ENCODE measurements at places on chromosomes 2 and 18. TPM values are rescaled to one million over a fixed set of nuclear protein-coding genes. Genes with fewer than 3 reads are reported as not detected.

The NETO1 gene
- total RNA-seq, result 0.83 TPM

The EVX2 gene
- not detected for total RNA-seq

The MDH1B gene
- 1.3 TPM for total RNA-seq

The DGUOK gene
- 23.7 TPM for total RNA-seq

The PID1 gene
- total RNA-seq, result 4.3 TPM

The OSR1 gene
- 1.4 TPM for total RNA-seq

The CIB4 gene
- not detected for total RNA-seq

The UGT1A1 gene
- not detected for total RNA-seq

The CSRNP3 gene
- total RNA-seq, result 2.9 TPM

The CYS1 gene
- 3.8 TPM for total RNA-seq

The MRPL19 gene
- 46.9 TPM for total RNA-seq

The SERPINB3 gene
- not detected for total RNA-seq

The RGPD4 gene
- total RNA-seq, result 0.19 TPM

The ORC2 gene
- 24.9 TPM for total RNA-seq

The UPP2 gene
- not detected for total RNA-seq

The IL18R1 gene
- total RNA-seq, result 1.3 TPM

The GEN1 gene
- total RNA-seq, result 2.7 TPM

The POTEJ gene
- not detected for total RNA-seq

The KCNE4 gene
- 1.7 TPM for total RNA-seq

The IL1A gene
- not detected for total RNA-seq

The ZNF521 gene
- 15.4 TPM for total RNA-seq

The UGT1A5 gene
- total RNA-seq, result not detected

The TRIB2 gene
- 49.9 TPM for total RNA-seq

The GPBAR1 gene
- total RNA-seq, result 1.2 TPM

The TM4SF20 gene
- total RNA-seq, result not detected

The ANKRD62 gene
- not detected for total RNA-seq

The PROKR1 gene
- total RNA-seq, result 0.08 TPM

The BOLL gene
- not detected for total RNA-seq

The TBR1 gene
- total RNA-seq, result 0.05 TPM

The ALLC gene
- not detected for total RNA-seq

The ATP5F1A gene
- 1,569 TPM for total RNA-seq

The ICOS gene
- total RNA-seq, result not detected

The ALPP gene
- total RNA-seq, result not detected

The GPC1 gene
- 291 TPM for total RNA-seq

The CCDC85A gene
- total RNA-seq, result 2.7 TPM

The ZNF804A gene
- total RNA-seq, result not detected

The GREB1 gene
- 2.9 TPM for total RNA-seq

The GALNT1 gene
- 46.6 TPM for total RNA-seq

The IL1R2 gene
- 1.0 TPM for total RNA-seq

The PRSS56 gene
- not detected for total RNA-seq

The PARD6G gene
- 1.3 TPM for total RNA-seq

The TMEM17 gene
- total RNA-seq, result 1.4 TPM

The PDE1A gene
- total RNA-seq, result 9.6 TPM

The UGT1A10 gene
- total RNA-seq, result not detected

The DYNC2LI1 gene
- 7.9 TPM for total RNA-seq

The GPR155 gene
- 10.9 TPM for total RNA-seq

The CEP76 gene
- total RNA-seq, result 3.2 TPM

The NEU2 gene
- total RNA-seq, result not detected

The SLC11A1 gene
- total RNA-seq, result 6.4 TPM

The MZT2B gene
- total RNA-seq, result 253 TPM

The STRADB gene
- 41.5 TPM for total RNA-seq

Data from cardiac septum (tissue), 1 donor.